ENCODE measurements at places on chromosomes 4 and X.

DNA sequence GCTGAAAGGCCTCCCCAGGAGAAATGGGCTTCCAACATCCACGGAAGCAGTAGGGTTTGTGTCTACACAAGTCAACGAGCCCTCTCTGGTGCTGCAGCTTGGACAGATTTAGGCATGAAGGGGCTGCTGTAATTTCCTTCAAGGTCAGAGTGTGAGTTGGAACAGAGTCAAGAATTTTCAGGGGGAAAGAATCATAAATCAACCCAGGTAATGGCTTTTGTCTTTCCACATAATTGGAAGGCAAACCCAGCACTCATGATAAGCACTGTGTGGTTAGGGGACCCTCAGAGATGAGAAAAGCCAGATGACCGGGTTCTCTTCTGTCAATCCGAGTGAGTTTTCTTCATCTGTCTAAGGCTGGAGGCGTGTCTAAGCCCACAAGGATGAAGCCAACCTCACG, 78.6 kb upstream of the MXRA5 start:
- DNase-seq: no peak

GRCh38 chrX:14508025-14508690, 21.2 kb upstream of the GLRA2 start:
- no peak for DNase-seq

GRCh38 chrX:5586726-5587125, 641.9 kb downstream of the NLGN4X start:
- DNase-seq: no peak

- no peak for DNase-seq
Measured at GRCh38 chr4:184953971-184954370, 64.3 kb upstream of the HELT start.

GRCh38 chrX:106959901-106960300, 39.7 kb downstream of the CLDN2 start:
- DNase-seq: no peak

GRCh38 chr4:148311526-148311925, 130.7 kb downstream of the NR3C2 start:
- DNase-seq: no peak

DNA sequence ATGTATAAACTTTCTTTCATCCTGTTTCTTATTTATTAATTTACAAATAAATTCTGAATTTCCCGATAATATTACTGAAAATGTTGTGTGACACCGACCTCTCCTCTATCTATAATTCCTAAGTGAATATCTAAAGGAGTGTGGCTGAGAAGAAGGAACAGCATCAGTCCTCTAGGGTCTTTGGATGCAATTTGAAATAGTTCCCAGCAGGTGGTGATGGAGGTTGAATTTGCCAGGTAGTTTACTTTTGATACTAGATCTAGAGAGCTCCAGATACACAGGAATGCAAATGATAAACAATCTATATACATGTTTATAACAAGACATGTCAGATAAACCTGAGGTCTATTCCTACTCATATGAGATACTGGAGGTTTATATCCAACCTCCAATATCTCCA, 305.4 kb downstream of the PCDH18 start:
- no peak for DNase-seq

DNA sequence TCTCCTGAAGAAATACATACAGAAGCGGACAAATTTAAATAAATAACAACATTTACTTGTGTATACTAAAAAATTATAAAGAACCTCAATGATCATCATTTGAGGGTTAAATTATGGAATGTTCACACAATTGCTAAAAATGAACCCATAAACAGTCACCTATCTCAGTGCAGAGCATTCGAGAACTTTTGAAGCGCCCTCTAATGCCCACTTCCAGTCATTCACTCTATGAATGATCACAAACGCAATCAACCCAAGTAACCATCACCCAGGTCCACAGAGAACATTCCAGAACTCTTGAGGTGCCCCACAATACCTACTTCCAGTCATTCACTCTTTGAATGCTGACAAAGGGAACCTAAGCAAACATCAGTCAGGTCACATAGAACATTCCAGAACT, 103.5 kb upstream of the PLAC1 start:
- DNase-seq: no peak

GRCh38 chrX:136182414-136182813, 35.1 kb downstream of the FHL1 start:
- DNase-seq: no peak

DNA sequence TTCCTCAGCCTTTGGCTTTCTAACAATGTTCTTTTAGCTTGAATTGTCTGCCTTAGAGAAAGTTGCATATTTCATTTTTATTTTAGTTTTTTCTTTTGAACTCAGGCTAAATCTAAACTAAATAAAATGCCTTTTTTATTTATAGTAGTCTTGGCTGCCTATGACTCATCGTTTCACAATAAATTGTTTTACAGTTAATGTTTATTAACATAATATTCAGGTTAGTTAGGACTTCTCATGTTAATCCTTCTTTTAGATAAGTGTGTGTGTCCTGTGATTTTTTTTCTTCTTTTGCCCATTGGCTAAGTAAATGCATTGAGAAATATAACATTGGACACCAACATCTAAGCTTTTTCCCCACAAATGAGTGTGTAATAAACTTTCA, 1.6 kb downstream of the RP2 start:
- DNase-seq: no peak

GRCh38 chrX:154373340-154374306, 811 bp downstream of the FLNA start:
- DNase-seq: no peak

- no peak for DNase-seq
Measured at GRCh38 chr4:151658959-151659600, 101.7 kb downstream of the GATB start.

DNA sequence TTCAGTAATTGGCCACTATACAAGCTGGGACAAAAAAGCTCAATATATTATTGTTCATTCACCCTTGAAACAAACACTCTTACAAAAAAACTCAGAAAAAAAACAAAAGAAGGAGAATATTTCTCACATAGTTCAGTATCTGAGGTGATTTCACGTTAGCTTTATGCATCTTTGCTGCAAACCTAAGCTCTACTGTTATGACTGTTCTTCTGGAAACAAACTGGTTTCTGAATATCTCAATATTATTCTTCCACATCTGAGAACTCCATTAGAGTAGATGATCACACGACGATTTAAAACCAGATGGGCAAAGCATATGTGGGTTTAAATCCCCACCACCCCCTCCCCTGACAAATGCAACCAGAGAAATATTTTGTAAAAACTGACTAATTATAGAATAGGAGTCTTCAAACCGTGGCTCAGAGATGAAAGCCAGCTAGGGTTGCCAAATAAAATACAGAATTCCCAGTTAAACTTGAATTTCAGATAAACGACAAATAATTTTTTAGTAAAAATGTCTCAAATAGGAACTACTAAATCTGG, 182.0 kb upstream of the FAM241A start:
- DNase-seq: no peak

- no peak for DNase-seq
Measured at GRCh38 chr4:185838514-185839193, 26.7 kb upstream of the SORBS2 start.

- no peak for DNase-seq
Measured at GRCh38 chr4:55242506-55242905, 103.5 kb upstream of the SRD5A3 start.

- no peak for DNase-seq
Measured at GRCh38 chr4:41133454-41134018, 80.8 kb downstream of the APBB2 start.

GRCh38 chr4:19214591-19215186, 1037.0 kb upstream of the SLIT2 start:
- DNase-seq: no peak

- DNase-seq: no peak
Measured at GRCh38 chrX:132743086-132743485, 215.3 kb downstream of the HS6ST2 start.

GRCh38 chrX:135513130-135513515, 7.3 kb upstream of the INTS6L start:
- DNase-seq: no peak

DNA sequence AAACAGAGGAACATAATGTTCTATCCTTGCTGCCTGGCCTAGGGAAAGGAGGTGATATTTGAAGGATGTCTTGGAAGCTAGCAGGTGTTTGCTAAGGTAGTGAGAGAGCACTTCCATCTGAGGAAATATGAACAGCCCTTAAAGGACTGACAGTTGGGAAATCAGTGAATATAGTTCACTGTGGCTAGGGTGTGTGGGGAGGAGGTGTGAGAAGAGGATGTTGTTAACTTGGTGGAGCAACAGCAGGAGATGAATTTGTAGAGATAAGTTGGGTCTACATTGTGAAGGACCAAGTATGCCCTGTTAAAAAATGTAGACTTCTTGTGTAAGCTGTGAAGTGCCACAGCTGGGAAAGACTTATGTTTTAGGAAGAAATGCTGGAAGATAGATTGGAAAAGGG, 25.5 kb downstream of the TBC1D19 start:
- no peak for DNase-seq

GRCh38 chr4:16580514-16580913, 317.9 kb downstream of the LDB2 start:
- DNase-seq: no peak

DNA sequence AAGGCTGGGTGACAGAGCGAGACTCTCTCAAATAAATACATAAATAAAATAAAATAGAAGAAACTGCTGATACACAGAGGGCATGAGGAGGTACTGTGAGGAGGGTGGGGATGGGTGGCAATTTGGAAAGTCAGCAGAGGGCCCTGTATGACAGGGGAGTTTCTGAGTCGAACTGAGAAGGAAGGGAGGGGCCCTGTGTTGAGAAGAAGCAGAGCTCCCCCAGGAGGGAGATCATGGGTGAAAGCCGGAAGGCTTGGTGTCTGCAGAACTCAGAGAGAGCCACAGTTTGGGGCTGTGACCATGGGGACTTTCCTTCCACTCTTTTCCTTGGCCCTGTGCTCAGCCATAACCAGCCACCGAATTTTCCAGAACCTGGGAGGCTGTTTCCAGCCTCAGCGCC, 24.8 kb upstream of the AFAP1 start:
- DNase-seq: no peak

DNA sequence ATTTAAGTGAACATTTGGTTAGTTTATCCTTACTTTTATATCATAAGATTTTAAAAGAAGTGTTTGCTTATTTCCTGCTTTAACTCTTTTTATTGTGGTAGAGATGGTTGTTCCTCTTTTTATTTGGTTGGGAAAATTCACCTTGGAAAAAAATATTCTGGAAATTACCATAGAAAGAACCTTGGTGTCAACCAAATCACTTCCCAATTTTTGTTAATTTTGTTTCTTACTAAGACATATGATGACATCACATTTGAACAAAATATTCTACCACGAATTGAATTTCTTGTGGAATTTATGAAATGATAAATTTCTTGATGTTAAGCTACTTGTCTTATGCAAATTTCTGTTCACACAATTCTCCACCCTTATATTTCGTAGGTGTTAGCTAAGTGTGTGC, 33.7 kb downstream of the LAMTOR3 start:
- no peak for DNase-seq

DNA sequence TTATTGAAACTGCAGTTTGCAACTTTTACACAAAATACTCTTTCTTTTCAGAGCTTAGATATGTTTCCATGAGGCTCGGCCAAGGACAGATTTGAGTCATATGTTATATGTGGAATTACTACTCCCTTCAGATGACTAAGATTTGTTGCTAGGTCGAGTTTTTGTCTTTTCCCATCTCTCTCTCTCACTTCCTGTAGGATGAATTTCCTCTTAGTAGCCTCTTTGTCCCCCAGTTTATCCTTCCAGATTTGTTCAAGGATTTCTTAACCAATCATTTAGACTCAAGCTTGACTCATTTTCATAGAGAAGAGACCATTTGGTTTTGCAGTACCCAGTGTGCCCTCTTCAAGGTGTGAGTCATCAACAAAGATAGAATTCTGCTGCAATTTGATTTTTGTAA, 209.2 kb downstream of the GLUD2 start:
- no peak for DNase-seq

DNA sequence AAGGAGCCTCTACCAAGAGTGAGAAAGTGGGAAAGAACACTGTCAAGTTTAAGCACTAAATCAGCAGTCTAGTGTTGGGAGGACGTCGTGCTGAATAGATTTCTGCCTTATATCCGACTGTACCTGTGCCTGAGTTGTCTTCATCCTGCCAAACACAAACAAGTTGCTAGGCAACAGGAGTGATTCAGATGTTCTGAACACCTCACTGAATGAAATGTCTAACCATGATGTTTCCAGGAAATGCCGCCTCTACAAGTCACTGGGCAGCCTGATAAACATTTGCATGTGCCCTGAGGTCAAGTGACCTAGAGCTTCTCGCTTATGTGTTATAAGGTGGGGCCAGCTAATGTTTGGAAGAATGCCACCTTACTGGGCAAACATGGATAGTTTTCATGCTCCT, 37.9 kb downstream of the SGMS2 start:
- DNase-seq: no peak

- no peak for DNase-seq
Measured at GRCh38 chrX:21930986-21931385, 9.5 kb upstream of the SMS start.

DNA sequence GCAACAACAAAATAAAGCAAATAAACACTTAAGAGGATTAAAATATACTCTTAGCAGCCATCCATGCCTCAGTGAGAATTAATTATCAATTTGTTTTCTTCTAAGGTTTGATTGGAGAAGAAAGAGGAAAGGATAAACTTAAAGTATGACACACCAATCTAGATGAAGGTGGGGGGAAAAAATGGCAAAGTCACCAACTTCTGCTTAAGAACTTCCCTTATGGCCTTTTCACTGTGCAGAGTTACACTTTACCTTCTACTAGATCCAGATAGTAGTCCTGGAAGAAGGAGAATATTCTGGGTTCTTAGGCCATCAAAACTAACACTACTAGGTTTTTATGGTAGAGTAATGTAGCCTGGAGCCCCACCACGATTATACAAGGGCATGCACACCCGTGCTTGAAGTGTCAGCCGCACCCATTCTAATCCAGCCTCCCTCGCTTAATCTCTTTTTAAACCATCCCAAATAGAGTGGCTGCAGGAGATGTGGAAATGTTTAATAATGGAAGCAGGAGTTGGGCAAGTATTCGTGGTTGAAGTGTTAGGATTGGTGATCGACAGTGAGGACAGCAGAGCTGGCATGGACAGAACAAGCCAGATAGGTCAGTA, 14.1 kb downstream of the ENPEP start:
- no peak for DNase-seq

DNA sequence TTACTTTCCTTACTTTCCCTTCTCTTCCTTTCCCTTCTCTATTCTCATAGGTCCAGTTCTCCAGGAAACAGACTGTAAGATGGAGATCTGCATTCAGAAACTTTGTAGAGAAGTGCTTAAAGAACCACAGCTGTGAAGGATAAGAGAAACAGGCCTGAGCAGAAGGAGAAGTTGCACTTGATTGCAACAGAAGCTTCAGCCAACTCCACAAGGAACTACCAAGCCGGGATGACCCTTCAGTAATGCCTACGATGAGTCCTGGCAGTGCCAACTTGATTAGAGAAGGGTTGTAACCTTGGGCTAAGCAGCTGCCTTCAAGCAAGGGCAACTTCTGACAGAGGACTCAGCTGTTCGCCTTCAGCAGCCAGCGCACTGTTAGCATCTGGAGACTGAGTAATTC, 413.3 kb upstream of the RASGEF1B start:
- no peak for DNase-seq

- DNase-seq: no peak
Measured at GRCh38 chr4:119136546-119136945, 914 bp downstream of the MYOZ2 start.

- no peak for DNase-seq
Measured at GRCh38 chr4:125388613-125389012, 73.9 kb downstream of the FAT4 start.

Measured in putamen (tissue), 1 donor.